ENCODE measurements at places on chromosomes 5 and 9. TPM values are rescaled to one million over a fixed set of nuclear protein-coding genes. Genes with fewer than 3 reads are reported as not detected.
A peak's percentile ranks its signal among the peaks of the same experiment; 100 is the strongest.

Gene PCYOX1L
- 7.0 TPM for total RNA-seq

Gene AQP3
- 3.3 TPM for total RNA-seq

Gene TRIP13
- total RNA-seq: 27.2 TPM

Gene SLC24A2
- total RNA-seq: not detected

DNA sequence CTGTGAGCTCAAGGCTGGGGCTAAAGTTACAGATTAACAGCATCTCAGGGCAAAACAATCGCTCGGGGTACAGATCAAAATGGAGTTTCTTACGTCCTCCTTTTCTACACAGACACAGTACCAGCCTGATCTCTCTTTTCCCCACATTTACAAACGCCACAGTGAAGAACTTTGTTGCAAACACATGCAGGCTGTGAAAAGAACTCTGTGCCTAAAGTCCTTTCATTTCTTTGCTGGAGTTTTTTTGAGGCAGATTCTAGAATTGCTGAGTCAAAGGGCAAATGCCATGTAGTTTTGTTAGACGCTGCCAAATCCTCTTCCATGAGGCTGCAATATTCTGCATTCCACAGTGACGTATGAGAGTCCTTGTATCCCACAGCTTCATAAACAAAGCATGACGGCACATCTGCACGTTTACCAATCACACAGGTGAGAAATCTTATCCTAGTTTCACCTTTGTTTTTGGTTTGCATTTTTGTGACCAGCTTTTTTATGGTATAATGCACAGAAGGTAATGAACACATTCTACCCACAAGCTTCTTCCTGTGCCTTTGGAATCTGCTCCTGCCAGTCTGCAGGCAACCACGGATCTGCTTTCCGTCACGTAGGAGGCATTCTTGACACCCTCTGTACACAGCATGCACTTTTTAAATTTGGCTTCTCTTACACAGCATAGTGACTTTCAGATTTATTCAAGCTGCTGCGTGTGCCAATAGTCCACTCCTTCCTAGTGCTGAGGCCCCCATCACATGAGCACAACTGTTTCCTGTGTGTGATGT lies 44.6 kb upstream of the LPCAT1 start:
- peaks cover 13% of the 10 kb centered on the region for H3K4me1 ChIP-seq
- H3K36me3 ChIP-seq: no peaks in the 10 kb centered on the region
- H3K27ac ChIP-seq: peak overlapping the region; percentile 87
- DNase-seq: peak; percentile 90

GRCh38 chr5:15425766-15426165 lies 74.2 kb upstream of the FBXL7 start:
- no peaks in the 10 kb centered on the region for H3K36me3 ChIP-seq
- H3K27ac ChIP-seq: no peak overlapping the region
- no peaks in the 10 kb centered on the region for H3K4me1 ChIP-seq

DNA sequence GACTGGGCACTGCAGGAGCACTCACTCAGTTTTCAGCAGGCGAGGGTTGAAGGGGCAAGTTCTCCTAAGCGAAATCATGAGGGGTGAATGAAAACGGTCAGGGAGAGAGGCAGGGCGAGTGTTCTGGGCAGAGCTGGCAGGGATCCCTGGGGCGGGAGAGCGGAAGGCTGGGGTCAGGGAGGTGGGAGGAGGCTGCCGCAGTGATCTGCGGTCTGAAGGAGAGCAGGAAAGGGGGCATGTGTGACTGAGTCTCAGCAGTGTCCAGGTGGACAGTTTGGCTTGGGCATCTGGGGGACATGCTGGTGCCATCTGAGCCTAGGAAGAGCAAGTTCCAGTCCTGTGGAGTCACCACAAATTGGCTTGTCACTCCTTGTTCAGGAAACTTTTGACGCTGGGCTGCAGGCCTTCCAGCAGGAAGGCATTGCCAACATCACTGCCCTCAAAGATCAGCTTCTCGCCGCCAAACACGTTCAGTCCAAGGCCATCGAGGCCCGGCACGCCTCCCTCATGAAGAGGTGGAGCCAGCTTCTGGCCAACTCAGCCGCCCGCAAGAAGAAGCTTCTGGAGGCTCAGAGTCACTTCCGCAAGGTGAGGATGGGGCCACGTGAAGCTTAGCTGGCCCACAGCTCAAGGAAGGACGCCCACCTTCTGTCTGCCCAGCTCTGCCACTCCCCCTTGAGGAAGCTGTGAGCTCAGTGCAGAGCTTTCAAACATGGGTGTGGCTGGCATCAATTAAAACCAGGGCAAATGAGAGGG lies 31.1 kb downstream of the DYNC2I2 start:
- no peaks in the 10 kb centered on the region for H3K27me3 ChIP-seq
- no peaks in the 10 kb centered on the region for H3K4me1 ChIP-seq
- peaks cover 92% of the 10 kb centered on the region for H3K36me3 ChIP-seq
- no peak for DNase-seq

DNA sequence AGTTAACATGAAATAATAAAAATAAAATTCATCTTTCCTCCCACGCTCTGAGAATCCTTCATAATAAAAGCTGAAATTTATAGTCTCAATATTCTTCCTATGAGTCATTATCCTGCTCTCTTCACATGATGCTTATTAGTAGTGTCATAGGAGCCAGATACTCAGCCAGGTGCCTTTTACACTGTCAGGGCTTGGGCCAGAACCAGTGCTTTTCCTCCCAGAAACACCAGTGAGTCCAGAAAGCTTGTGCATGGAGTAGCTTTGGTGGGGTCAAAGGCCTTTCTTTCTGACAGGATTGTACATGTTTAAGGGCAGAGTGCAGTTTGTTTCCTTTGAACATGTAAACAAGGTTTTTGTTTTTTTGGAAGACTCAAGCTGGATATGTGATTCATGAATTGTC lies 6.8 kb downstream of the LSM11 start:
- peak; percentile 71 for DNase-seq
- H3K4me1 ChIP-seq: peaks cover 5% of the 10 kb centered on the region
- H3K27ac ChIP-seq: no peak overlapping the region
- peaks cover 4% of the 10 kb centered on the region for H3K36me3 ChIP-seq

DNA sequence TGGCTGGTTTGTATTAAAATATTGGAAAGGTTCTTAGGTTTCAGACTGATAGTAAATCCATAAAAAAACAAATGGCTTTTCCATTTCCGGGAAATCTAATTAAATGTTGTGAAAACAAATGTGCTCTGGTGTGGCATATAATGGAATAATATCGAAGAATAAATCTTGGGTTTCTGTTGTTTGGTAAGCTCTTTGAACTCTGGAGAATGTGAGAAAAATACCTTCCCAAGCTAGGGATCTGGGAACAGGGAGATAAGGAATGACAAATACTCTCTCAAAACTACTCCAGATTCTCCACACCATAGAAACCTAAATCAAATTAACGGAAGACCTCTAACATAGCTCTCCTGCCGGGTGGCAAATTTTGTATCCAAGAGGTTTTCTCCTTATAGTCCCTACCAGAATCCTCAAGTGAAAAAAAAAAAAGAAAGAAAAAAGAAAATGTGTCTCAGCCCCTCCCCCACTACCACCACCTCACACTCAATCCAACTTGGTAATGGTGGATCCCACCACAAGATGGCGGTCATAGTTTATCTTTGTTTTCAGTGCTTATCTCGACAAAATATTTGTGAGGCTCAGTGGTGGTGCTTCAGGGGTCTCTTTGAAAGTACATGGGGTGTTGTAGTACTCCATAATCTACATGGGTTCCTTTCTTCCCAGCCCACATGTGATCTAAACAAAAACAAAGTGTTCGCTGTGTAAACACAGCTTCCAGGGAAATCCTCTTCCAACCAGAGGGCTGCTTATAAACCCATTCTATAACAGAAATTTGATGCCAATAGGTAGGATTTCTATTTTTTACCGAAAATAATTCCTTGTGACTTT lies 54.5 kb upstream of the FST start:
- H3K4me1 ChIP-seq: peaks cover 23% of the 10 kb centered on the region
- no peak overlapping the region for H3K4me3 ChIP-seq
- H3K36me3 ChIP-seq: no peaks in the 10 kb centered on the region

DNA sequence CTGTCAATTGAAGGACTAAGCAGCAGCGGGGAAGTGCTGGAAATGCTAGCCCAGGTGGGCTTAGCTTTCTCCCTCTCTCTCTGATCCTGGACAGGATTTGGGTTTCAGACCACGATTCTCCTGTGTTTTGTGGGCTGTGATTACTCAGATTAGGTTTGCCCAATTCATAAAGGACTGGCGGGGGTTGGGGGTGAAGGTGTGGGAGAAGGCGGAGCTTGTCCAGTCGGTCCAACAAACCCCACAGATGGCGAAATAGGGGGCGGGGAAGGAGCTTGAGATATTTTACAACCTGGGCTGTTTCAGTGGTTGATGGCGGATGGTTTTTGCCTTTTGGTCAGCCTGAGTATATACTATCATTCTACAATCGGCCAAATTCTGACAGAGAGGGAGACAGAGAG lies 35.2 kb downstream of the PCDHAC2 start:
- H3K27me3 ChIP-seq: no peaks in the 10 kb centered on the region
- DNase-seq: no peak
- H3K4me1 ChIP-seq: no peaks in the 10 kb centered on the region
- H3K4me3 ChIP-seq: no peak overlapping the region

DNA sequence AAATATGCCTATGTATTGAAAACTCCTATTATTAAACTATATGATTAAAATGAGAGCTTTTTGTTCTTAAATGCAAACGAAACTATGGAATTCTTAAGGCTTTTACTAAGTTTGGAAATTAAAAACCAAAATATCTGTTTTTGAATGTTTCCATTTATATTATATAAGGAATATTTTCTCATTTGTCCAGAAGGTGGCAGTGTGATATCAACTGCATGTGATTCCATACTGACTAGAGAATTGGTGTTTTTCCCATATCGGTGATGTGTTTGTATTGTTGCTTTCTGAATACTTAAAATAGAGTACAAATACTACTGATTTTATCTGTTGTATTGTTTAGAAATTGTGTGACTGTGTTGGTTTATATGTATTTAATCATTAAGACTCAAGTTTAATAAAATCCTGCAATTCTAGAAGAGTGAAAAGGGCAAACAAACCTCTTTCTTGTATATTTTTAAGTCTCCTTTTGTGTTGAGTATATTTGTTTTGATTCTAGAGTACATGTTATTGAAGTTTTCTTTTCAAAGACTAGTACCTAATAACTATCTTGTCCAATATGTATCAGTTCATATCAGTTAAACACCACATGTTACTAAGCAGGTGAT lies 320.8 kb downstream of the CCDC171 start:
- DNase-seq: peak; percentile 74
- no peaks in the 10 kb centered on the region for H3K27me3 ChIP-seq

GRCh38 chr5:112174959-112175594 lies 244.0 kb downstream of the EPB41L4A start:
- no peaks in the 10 kb centered on the region for H3K27me3 ChIP-seq
- no peak overlapping the region for H3K27ac ChIP-seq
- 0 out of 2 replicates have a peak overlapping the region, but pooled peaks have one; percentile 27 for H3K4me3 ChIP-seq

DNA sequence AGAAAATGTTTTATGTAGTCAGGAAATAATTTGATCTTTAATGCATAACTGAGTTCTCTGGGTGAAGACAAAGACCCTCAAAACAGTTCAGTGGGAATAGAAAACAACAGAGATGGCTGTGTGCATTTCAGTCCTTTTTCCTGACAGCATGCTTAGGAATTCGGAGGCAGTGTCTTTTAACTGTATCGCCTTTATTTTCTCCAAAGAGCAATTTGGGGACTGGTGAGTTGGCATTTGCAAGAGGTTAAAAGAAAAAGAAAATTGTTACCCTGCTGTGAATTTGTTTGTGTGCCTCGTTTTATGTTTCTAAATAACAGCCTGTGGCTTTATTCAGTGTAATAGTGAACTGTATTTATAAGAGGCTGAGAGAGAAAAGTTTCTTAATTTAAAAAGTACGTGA lies 227.8 kb upstream of the DMAC1 start:
- H3K4me3 ChIP-seq: no peak overlapping the region
- H3K27me3 ChIP-seq: no peaks in the 10 kb centered on the region
- H3K27ac ChIP-seq: no peak overlapping the region
- DNase-seq: no peak

- peak; percentile 81 for DNase-seq
- no peak overlapping the region for H3K4me3 ChIP-seq
- H3K27ac ChIP-seq: no peak overlapping the region
Measured at GRCh38 chr9:91546574-91546973, 122.9 kb upstream of the NFIL3 start.

GRCh38 chr5:41827792-41828191 lies 42.4 kb downstream of the OXCT1 start:
- H3K4me3 ChIP-seq: no peak overlapping the region
- H3K4me1 ChIP-seq: no peaks in the 10 kb centered on the region
- H3K36me3 ChIP-seq: no peaks in the 10 kb centered on the region
- H3K27ac ChIP-seq: no peak overlapping the region
- DNase-seq: no peak

GRCh38 chr9:94147776-94148175 lies 63.5 kb downstream of the PTPDC1 start:
- H3K4me3 ChIP-seq: no peak overlapping the region
- H3K27me3 ChIP-seq: no peaks in the 10 kb centered on the region
- no peaks in the 10 kb centered on the region for H3K36me3 ChIP-seq

GRCh38 chr9:96048104-96048955 lies 172.8 kb downstream of the ERCC6L2 start:
- H3K27ac ChIP-seq: no peak overlapping the region
- peaks cover 52% of the 10 kb centered on the region for H3K27me3 ChIP-seq
- H3K4me1 ChIP-seq: no peaks in the 10 kb centered on the region
- no peak overlapping the region for H3K4me3 ChIP-seq
- no peak for DNase-seq
- no peaks in the 10 kb centered on the region for H3K36me3 ChIP-seq

- H3K4me3 ChIP-seq: no peak overlapping the region
- H3K36me3 ChIP-seq: peaks cover 8% of the 10 kb centered on the region
- no peaks in the 10 kb centered on the region for H3K27me3 ChIP-seq
- no peak overlapping the region for H3K27ac ChIP-seq
Measured at GRCh38 chr5:9118852-9119251, 427.0 kb downstream of the SEMA5A start.
